ENCODE measurements at places on chromosomes 7 and 10. TPM values are rescaled to one million over a fixed set of nuclear protein-coding genes. Genes with fewer than 3 reads are reported as not detected.

- no peaks in the 10 kb centered on the region for H3K36me3 ChIP-seq
- DNase-seq: no peak
- H3K27ac ChIP-seq: no peak overlapping the region
Observed at GRCh38 chr7:91266067-91266688, 1.9 kb downstream of the FZD1 start.

GRCh38 chr10:10826125-10826524 is 191.5 kb upstream of the CELF2 start:
- H3K4me1 ChIP-seq: no peaks in the 10 kb centered on the region
- no peak for DNase-seq
- no peak overlapping the region for H3K4me3 ChIP-seq
- peaks cover 14% of the 10 kb centered on the region for H3K27me3 ChIP-seq
- no peak overlapping the region for H3K27ac ChIP-seq
- no peaks in the 10 kb centered on the region for H3K36me3 ChIP-seq

HOXA10 gene
- total RNA-seq: not detected

GRCh38 chr7:1119201-1119600 is 31.3 kb downstream of the GPER1 start:
- no peaks in the 10 kb centered on the region for H3K36me3 ChIP-seq
- H3K4me3 ChIP-seq: no peak overlapping the region
- no peaks in the 10 kb centered on the region for H3K27me3 ChIP-seq
- peaks cover 5% of the 10 kb centered on the region for H3K4me1 ChIP-seq
- no peak for DNase-seq
- H3K27ac ChIP-seq: no peak overlapping the region

DNA sequence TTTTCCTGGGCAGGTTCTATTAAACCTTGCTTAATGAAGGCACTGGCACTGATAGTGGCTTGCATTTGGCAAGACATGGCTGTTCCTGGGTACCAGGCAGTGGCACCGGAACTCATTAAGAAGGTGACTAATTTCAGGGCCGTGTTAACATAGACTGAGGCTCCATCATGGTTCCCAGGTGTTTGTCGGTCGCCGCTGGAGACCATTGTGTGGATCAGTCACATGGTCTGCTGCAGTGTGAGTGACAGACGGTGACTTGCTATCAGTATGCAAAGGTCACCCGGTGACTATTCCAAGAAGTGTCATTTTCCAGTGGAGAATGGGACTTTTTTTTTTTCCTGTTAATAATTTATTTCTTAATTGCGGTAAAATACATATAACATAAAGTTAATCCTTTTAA is 106.3 kb downstream of the INSYN2A start:
- no peak overlapping the region for H3K4me3 ChIP-seq
- DNase-seq: no peak
- H3K4me1 ChIP-seq: no peaks in the 10 kb centered on the region
- H3K27ac ChIP-seq: no peak overlapping the region
- H3K27me3 ChIP-seq: no peaks in the 10 kb centered on the region
- H3K36me3 ChIP-seq: no peaks in the 10 kb centered on the region

DNA sequence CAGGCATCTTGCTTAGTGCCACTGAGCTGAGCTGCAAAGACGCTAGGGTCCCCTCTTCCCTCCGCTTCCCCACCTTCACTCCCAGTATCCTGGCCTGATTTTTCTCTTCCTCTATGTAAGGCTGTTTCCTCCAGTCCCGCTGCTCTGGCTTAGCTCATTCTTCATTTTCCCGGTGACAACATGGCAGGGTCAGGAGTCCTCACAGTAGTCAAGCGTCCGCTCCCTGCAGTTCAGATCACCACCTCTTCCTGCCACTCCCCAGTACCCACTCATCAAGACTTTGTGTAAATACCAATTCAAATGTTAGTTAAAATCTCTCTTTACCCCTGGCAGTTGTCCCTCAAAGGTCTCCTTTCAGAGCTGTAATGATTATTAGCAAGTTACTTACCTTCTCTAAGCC is 650.4 kb upstream of the CELF2 start:
- no peak overlapping the region for H3K27ac ChIP-seq
- H3K4me1 ChIP-seq: no peaks in the 10 kb centered on the region
- no peak for DNase-seq

- no peaks in the 10 kb centered on the region for H3K36me3 ChIP-seq
- no peaks in the 10 kb centered on the region for H3K4me1 ChIP-seq
- H3K27ac ChIP-seq: no peak overlapping the region
- no peak for DNase-seq
- H3K27me3 ChIP-seq: peaks cover 3% of the 10 kb centered on the region
Observed at GRCh38 chr7:148277042-148277660, 313.4 kb upstream of the C7orf33 start.

- H3K27me3 ChIP-seq: peaks cover 3% of the 10 kb centered on the region
- no peak overlapping the region for H3K4me3 ChIP-seq
Observed at GRCh38 chr7:3538041-3538440, 237.0 kb downstream of the SDK1 start.

DNA sequence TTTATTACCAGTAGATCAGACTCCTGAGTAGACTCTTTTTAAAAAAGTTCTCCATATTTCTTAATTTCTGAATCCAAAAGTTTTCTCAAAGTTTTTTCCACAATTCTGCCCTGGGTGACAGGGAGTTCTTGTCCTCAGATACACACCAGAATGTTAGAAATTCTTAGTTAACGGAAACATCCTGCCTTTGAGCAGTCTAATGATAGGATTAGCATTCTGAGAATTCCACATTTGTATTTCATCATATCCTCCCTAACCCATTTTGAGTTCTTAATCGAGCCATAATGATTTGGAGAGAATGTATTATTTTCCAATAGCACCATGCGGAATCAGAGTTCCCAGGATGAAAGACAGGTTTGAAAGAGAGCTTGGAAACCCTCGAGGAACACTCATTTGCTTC is 28.9 kb upstream of the MRPS33 start:
- H3K4me1 ChIP-seq: no peaks in the 10 kb centered on the region
- H3K4me3 ChIP-seq: no peak overlapping the region
- H3K36me3 ChIP-seq: no peaks in the 10 kb centered on the region
- no peak overlapping the region for H3K27ac ChIP-seq
- peaks cover 18% of the 10 kb centered on the region for H3K27me3 ChIP-seq

DNA sequence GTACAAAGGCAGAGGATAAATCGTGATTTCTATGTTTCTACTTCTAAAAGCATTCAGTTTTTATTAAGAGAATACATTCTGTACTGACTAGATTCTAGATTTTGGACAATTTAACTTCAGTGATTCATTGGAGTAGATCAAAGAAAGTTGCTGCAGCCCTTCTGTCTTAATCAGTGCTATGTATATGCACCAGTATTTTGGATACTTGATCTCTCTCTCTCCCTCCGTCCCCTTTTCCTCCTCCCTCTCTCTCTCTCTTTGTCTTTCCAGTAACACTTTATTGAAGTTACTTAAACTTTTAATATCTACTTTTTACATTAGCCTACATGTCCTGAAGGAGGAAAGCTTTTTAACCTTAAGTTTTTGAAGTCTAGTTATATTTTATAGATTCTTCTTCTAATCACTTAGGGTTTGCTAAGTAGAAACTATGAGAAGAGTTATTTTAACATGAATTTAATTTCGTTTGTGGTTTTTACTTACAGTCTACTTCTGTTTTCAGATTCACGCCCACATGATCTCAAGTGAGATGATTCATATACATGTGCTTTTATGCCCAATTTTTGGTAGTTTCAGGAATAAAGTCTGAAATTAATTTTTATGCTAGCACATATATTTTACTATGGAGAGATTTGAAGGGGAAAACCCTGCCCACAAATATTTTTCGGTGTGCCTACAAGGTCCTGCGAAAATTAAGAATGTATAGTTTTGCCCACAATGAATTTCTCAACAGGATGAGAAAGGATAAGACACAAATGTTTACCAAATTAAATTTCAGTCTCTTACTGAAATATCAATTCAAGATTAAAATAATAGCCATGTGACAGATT is 9.1 kb downstream of the MDFIC start:
- no peak overlapping the region for H3K4me3 ChIP-seq
- H3K36me3 ChIP-seq: peaks cover 34% of the 10 kb centered on the region
- peaks cover 31% of the 10 kb centered on the region for H3K4me1 ChIP-seq
- no peak for DNase-seq

DNA sequence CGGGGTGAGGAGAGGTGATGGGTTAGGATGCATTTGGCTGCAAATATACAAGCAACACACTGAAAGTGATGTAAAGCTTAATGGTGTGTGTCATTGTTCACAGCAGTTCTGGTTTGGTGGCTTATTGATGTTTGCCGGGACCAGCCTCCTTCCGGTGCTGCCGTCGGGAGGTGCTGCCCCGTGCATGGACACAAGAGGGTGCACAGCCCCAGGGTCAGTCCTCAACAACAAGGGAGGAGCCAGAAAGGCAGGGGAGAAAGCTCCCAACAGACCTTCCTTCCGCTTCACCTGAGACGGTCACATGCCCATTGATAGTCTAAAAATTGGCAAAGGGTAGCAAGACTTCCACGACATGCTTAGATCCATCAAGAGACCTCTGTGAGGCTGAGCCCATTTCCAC is 9.5 kb downstream of the RNF32 start:
- no peak overlapping the region for H3K4me3 ChIP-seq
- no peak overlapping the region for H3K27ac ChIP-seq
- peaks cover 2% of the 10 kb centered on the region for H3K4me1 ChIP-seq
- DNase-seq: peak; percentile 29

- DNase-seq: no peak
- no peaks in the 10 kb centered on the region for H3K4me1 ChIP-seq
- no peaks in the 10 kb centered on the region for H3K27me3 ChIP-seq
Observed at GRCh38 chr10:58570979-58571378, 58.3 kb downstream of the BICC1 start.

DNA sequence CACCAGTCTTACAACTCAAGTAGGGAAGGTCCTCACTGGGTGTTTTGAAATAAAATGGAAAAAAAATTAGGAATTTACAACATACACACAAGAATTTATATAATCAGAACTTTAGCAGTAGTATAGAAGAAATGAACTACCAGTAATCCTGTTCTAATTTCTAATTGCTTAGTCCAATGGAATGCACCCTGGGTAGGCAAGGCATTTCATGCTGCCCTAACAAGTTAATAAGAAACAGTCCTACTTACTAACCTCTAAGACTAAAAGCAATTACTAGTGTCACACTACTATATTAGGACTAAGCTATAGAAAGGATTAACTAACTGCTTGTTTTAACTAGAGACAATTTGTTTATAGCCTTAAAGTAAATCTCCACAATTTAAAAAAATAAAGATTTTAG is 158.1 kb downstream of the BTAF1 start:
- no peaks in the 10 kb centered on the region for H3K27me3 ChIP-seq
- H3K4me3 ChIP-seq: no peak overlapping the region
- H3K36me3 ChIP-seq: peaks cover 6% of the 10 kb centered on the region
- peaks cover 5% of the 10 kb centered on the region for H3K4me1 ChIP-seq
- no peak overlapping the region for H3K27ac ChIP-seq

HMX2 gene
- total RNA-seq: not detected

DNA sequence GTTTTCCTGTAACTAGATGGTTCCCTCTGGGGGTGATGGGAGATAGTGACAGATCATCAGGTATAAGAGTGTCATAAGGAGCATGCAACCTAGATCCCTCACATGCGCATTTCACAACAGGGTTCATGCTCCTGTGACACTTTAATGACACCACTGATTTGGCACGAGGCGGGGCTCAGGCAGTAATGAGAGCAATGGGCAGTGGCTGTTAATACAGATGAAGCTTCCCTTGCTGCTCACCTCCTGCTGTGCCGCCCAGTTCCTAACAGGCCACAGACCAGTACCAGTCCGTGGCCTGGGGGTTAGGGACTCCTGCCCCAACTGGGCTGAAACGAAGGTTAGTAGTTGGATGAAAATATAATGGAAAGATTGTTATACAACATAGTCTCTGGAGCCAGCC is 201.6 kb upstream of the LRRN3 start:
- DNase-seq: no peak
- no peaks in the 10 kb centered on the region for H3K4me1 ChIP-seq
- H3K36me3 ChIP-seq: peaks cover 3% of the 10 kb centered on the region
